AG10803 (cell line): ENCODE measurements at places on chromosomes 2 and 18.

DNA sequence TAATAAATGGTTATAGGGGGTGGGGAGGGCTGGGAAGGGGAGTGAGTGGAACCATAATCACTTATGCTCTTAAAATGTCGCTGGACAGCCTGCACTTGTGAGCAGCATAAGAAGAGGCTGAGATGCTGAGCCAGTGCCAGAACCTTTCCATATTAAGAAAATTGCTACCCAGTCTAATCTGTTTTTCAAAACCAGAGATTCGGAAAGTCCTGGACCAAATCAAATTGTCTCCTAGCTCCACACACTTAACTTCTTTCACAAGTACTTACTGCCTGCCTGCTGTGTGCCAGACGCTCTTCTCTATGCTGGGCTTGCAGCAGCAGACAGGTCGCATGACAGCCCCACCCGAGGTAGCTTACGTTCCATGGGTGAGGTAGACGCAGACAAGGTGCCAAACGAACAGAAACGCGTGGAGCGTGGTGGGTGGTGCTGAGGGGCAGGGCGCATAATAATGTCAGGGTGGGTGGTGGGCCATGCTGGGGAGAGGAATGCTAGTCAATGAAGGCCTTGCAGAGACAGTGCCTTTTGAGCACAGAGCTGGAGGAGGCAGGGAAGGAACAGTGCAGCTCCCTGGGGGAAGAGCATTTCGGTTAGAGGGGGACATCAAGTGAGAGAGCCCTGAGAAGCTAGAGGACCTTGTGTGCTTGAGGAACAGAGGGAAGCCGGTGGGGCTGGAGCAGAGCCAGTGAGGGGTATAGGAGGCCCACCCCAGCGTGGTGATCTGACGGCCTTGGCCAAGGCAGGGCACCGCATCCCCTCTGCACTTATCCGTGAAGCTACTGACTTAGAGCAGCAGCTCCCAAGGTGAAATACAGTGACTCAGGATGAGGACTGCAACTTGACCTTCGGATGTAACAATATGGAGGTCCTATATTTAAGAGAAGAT is 123.5 kb upstream of the DAPL1 start:
- DNase-seq = no peak

- DNase-seq = no peak
These were observed 355.9 kb upstream of the KLHL29 start for GRCh38 chr2:23029111-23029510.

GRCh38 chr18:3590096-3590630 is 140.2 kb downstream of the TGIF1 start:
- DNase-seq = no peak

- peak; percentile 66 for DNase-seq
These were observed 8.5 kb downstream of the IRS1 start for GRCh38 chr2:226791056-226791486.

DNA sequence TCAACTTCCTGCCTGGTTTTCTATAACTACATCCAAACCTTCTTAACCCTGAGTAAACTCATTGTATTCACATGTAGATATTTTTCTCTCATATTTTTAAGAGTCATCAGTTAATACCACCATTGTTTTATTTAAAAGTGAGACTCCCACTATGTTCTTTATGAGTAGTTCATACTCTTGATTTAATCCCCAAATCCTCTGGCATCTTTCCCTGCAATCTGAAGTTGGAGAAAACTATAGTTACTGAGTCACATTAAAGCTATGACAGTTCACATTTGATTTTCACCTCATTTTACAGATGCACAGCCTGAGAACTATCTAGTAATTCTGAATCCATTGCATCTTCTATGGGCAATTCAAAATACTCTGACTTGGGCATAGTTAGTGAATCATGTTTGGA is 1358.7 kb upstream of the NRXN1 start:
- no peak for DNase-seq

DNA sequence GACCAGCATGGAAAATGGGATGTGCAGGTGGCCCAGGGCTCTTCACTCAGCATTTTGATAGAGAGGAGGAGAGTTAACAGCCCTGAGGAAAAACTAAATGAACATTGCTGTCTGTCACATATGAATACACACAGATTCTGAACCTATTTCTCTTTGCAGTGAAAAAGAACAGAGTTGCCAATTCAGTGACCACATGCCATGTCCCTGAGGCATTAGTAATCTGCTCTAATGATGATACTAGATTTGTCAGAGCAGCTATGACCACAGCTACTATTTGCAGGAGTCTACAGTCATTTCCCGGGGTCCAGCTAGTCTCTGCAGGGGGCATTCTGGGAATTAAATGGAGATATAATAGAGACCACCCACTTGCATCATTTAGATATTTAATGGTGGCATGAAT is 267.6 kb downstream of the TMX3 start:
- DNase-seq = peak; percentile 48

- no peak for DNase-seq
These were observed 13.1 kb downstream of the RNU2-63P start for GRCh38 chr2:88003074-88003755.
